C1 segment of cervical spinal cord (tissue), 14 donors: ENCODE measurements at places on chromosomes 6 and 20.

DNA sequence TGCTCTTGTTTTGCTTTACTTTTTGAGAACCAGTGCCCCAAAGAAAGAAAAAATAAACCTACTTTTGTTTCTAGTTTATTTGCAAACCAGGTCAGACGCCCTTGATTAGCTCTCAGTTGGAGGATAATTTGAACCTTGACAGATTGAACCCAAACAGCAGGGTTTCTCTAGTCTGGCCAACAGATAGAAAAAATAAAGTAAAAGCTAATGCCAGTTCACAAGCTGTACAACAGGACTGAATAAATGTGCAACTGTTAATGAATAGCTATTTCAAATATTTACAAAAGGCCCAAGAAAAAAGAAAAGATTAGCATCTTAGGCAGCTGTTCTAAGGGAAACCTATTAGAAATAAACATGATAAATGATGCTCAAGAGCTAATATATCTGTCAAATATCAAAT lies 331.8 kb downstream of the CDKAL1 start:
- no peak for DNase-seq

DNA sequence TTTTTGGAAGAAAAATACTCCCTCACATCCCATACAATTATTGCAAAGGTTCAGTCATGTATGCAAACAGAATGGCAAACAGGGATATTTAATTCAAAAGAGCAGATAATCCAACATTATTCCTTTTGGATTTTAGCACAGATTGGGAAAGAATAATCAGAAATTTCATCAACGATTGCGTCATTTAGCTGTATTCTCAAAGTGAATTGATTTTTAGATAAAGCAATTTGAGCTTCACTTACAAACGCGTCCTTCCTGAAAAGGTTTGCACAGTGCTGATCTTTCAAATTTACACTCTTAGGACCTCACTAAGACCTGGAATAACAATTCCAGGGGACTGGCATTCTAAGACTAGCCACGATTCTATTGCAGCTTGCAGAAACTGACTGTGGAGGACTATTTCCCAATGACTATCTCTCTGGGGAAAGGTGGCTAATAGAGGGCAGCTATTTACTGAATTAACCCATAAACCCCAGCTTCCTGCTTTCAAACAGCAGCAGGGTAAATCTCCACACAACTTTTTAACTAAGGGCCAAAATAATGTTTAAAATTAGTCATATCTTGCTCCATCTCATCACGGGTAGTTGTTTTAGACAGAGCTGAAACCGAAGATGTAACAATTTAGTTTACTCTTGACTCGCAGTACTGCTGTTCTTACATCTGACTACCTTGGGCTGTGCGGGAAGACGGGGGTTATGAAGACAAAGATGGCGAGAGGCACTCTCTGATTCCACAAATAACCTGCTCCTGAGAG lies 131.2 kb upstream of the FAM184A start:
- DNase-seq = no peak

GRCh38 chr6:26358511-26358981 lies 6.5 kb upstream of the BTN3A2 start:
- no peak for DNase-seq

DNA sequence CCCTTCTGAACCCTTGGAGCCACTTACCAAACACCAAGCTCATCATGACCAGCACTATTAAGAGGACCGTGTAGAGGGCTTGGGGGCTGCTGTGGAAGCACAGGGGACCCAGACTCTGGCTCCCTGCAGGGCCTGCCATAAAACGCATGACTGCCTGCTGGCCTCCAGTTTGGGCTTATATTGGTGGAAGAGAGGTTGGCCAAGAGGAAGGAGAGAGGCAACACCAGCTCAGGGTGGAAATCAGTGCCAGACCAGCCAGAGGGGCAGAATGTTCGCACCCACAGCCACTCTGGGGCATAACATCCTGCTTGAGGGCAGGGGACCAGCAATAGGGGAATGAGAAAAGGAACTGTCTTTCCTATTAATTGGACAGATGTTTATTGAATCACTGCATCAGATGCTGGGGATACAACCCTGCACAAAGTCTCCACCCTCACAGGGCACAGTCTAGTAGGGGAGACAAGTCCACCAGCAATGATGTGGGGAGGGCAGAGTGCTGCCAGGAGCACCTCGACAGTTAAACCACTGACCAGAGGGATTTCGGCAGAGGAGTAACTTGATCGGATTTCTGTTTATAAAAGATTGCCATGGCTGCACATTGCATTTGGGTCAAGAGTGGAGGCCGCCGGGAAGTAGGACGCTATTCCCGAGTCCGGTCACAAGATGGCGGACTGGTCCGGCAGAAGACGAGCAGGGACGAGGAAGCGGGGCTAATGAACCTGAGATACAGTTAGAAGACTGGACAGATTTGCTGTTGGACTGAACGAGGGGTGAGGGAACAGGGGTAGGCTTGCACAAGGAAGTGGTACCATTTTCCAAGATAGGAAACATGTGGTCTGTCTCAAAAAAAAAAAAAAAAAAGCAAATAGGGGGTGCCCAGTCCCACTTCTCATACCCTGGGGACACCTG lies at the start of gene LY6G5C:
Gene LY6G5C, minus strand, starts transcription at position 842 of the 909 bp plus-strand sequence. Its CDS starts 694 bp downstream, at position 148.
- DNase-seq = peak; percentile 6

DNA sequence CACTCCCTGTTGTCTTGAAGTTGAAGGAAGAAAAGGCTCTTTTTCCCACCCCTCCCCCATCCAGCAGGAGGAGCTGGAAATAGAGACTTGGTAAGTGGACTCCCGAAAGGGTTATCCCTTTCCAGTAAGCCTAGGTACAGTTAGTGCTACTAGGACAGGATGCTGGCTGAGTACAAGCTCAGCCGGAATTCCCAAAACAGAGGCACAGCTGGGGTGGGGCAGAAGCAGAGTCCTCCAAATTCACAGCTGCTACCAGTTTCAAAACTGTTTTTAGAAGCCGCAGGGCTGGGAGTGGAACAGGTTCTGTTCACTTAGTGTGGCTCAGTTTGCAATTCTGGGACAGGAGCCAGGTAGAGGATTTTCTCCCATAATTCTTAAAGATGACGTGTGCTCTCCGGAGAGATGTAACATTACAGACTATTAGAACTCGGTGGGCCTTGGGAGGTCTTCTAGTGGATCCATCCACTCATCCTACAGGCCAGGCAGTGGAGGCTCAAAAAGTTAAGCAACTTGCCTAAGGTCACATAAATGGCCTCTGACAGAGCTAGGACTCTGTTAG lies 19.0 kb upstream of the UTRN start:
- no peak for DNase-seq

DNA sequence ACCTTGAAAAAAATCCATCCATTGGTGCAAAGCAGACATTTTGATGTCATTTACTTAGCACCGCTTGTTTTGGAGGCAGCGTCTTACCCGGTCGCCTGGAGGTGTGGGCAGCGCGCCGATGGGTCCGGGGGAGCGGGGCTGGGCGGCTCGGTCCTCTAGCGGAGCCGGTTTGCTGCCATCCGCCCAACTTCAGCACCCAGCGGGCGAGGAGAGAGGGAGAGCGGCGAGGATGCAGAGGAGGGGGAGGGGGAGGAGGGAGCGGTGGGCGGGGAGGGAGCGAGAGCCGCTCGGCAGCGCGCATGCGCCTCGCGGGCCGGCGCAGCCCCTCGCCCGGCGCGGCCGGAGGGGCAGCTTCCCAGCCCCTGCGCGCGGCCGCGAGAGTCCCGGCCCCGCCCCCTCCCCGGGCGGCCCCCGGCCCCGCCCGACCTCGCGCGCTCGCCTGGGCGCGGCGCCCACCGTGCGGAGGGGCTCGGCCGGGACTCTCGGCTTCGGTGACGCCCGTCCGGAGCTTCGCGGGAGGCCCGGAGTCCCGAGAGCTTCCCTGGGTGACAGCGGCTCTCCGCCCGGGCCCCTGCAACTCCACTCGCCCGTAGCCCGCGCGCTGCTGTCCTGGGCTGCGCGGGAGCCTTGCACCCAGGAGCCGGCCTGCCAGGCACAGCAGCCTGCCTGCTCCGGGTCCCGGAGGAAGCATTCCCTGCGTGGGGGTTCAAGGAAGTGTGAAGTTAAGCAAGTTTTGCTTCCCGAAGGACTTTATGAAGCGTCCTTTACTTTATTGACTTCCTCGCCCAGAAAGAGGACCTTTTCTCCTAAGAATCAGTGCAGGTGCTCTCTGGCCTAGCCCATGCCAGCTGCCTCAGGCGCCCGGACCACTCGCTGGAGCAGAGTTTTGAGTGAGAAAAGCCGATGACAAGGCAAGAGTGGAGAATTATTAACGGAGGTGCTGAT lies at the start of gene RGS17:
Gene RGS17, minus strand, starts transcription at position 246 of the 945 bp plus-strand sequence. CDS start 87,264 bp downstream, outside the sequence.
- peak; percentile 58 for DNase-seq

GRCh38 chr6:25138934-25139415 lies 140.2 kb upstream of the CARMIL1 start:
- DNase-seq = no peak

DNA sequence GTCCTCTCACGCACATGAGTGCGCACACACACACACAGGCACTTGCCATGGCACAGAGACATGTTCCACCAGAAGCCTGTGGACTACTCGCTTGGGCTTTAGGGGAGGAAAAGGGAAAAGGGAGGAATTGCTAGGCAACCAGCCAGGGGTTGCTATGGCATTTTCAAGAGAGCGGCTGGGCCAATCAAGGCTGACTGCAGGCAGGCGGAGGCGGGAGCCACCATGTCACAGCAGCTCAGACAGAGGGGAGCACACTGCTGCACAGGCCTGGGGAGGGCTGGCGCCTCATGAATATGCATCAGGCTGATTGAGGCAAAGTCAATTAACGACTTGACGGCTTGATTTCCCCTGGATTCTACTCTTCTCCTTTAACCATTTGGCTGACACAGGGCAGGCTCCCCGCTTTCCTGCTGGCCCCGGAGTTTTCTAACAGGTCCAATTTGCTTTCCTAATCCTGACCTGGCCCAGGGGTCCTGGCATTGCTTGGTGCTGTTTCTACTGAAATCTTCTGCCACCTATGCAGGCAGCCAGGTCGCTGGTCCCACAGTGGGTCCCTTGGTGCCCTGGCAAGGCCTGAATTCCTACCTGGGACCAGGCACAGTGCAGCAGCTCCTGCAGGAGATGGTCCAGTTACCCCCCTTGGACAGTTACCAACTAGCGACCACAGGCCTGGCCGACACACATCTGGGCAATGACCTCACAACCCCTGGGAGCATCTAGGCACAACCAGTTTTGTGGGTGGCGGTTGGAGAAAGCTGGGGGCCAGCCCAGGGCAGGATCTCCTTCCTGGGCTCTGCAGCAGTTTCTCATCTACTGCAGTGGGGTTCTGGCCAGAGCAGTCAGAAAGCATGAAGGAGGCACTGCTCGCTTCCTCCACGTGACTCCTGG lies 52.1 kb downstream of the YTHDF1 start:
- DNase-seq = no peak

GRCh38 chr6:111880181-111880888 lies 7.1 kb upstream of the FYN start:
- DNase-seq = no peak
